ENCODE measurements at places on chromosomes 3 and 15.

- DNase-seq: peak; percentile 47
These were observed 91.4 kb downstream of the NFKBIZ start for GRCh38 chr3:101940521-101941317.

GRCh38 chr3:154730186-154730585, 300.2 kb upstream of the GPR149 start:
- no peak for DNase-seq

DNA sequence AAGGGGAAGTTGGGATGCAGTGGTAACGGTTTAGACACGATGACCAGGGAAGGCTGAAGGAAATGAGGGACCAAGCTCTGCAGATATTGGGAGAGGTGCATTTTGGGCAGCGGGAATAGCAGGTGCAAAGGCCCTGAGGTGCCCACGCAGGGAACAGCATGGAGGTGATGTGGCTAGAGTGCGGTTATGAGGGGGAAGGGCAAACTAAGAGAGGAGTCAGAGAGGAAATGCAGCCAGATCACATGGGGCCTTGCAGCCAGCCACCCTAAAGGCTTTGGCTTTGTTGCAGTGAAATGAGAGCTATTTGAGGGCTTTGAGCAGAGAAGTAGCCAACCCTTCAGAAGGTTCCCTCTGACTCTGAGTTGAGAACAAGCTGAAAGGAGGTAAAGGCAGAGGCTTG, 2.6 kb downstream of the SPATA12 start:
- DNase-seq: no peak

DNA sequence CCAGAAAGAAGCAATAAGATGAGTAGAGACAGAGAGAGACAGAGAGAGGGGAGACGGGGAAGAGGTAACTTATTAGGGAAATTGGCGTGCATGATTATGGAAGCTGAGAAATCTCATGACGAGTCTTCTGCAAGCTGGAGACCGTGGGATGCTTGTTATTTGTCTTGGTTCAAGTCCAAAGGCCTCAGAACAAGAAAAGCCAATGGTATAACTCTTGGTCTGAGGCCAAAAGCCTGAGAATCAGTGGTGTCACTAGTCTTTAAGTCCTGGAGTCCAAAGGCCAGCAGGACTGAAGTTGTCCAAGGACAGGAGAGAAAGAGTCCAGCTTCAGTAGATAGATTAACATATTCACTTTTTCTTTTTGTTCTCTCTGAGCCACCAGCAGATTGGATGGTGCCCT, 613.6 kb downstream of the CADM2 start:
- no peak for DNase-seq

DNA sequence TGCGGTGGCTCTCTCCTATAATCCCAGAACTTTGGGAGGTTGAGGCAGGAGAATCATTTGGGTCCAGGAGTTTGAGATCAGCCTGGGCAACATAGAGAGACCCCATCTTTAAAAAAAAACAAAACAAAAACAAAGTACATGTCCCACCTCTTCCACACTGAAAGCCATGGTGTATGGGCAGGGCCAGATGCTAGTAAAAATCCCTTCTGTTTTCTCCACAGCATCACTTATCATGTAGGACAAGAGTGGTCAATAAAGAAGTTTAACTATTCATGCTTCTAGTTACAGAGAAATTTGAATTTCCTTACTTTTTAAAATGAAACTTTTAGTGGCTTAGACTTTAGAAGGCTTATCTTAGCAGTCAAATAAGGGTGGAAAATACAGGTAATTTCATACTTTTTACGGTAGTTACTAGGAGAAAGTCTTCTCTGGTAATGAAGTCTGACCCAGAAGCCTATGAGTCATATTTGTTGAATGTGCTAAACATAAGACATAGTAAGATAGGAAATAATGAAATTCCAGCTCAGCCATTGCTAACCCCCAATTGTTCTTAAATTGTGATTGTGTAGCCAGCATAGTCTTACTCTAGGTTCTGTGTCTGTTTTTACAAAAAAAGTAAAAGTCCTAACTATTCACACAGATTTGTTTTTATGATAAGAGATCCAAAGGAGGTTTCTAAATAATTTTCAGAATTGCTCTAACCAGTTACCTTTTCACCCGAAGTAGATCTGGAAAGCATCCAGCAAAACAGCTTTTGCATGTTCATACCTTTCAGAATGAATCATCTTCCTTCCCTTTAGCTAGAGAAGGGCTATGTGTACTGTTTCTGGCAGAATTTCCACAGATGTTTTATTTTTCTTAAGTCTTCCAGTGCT, 16.4 kb upstream of the ZNF609 start:
- no peak for DNase-seq

DNA sequence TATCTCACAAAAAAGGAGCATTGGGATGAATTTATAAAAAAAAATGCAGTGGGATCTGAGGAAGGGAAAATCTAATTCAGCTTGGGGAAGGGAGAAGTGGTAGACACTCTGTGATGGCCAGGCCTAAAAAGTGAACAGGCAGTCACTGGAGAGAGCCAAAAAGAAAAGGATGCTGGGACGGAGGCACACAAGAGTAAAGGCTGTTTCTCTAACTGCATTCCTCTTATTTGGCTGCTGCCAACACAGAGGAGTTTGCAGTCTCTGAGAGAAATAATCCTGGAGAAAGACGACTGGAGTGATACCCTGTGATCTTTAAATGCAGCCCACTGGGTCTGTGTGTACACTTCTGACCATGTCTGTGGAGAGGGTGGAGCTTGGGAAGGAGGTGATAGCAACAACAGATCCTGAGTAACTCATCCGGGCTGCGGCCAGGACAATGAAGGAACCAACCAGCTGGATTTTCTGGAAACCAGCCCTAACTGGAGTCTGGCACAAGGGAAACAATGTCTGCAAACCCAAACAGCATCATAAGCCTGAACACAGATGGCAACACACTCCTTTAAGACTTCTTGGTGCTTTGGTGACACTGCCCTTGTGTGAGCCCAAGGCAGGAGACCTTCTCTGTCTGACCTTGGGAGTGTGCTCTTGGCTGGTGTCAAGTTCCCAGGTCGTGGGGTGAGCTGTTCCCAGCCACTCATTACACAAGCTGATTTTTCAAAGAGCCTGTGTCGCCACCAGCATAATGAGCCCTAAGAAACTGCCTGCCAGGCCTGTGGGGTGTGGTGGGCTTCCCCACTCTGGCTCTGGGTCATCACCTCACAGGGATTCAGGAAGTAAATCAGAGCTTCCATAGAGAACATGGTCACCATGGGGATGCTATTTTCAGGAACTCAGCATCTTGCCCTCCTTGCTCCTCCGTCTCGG, 8.0 kb downstream of the FYCO1 start:
- DNase-seq: no peak

DNA sequence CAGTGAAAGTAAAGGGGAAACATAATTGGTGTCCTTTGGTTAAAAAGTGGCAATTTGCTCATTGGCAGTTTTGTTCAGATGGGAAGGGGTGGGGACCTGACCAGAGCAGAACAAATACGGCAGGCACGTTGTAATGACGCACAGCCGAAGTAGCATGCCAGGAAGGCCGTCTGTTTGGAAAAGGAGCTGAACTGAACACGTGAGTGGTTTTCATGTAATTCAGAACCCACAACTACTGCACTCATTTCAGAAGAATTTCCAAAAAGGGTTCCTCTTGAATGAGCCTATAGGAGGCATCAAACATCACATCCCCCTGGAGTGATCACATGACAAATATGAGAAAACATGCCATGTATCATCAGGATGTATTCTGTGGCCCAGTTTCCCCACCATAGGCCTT, 42.9 kb upstream of the LMCD1 start:
- DNase-seq: no peak

DNA sequence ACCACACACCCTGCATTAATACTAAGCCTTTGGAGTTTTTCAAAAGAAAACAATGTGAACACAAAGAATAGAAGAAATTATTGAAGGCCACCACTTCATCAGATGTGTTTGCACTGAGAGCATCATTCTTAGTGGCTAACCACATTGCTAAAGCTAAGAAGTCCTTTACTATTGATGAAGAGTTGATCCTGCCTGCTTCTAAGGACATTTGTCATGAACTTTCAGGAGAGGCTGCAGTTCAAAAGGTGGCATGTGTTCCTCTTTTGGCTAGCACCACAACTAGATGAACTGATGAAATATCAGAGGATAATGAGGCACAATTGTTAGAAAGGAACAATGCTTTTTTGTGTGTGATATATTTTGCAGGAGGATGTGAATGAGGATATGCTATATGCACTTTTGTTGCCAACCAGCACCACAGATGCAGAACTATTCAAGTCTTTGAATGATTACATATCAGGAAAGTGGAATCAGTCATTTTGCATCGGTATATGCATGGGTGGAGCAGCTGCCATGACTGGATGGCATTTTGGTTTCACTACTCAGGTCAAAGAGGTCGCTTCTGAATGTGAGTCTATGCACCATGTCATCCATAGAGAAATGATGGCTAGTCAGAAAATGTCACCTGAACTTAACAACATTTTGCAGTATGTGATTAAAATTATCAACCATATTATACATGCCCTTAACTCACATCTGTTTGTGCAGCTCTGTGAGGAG, 2.5 kb upstream of the EID1 start:
- DNase-seq: no peak

DNA sequence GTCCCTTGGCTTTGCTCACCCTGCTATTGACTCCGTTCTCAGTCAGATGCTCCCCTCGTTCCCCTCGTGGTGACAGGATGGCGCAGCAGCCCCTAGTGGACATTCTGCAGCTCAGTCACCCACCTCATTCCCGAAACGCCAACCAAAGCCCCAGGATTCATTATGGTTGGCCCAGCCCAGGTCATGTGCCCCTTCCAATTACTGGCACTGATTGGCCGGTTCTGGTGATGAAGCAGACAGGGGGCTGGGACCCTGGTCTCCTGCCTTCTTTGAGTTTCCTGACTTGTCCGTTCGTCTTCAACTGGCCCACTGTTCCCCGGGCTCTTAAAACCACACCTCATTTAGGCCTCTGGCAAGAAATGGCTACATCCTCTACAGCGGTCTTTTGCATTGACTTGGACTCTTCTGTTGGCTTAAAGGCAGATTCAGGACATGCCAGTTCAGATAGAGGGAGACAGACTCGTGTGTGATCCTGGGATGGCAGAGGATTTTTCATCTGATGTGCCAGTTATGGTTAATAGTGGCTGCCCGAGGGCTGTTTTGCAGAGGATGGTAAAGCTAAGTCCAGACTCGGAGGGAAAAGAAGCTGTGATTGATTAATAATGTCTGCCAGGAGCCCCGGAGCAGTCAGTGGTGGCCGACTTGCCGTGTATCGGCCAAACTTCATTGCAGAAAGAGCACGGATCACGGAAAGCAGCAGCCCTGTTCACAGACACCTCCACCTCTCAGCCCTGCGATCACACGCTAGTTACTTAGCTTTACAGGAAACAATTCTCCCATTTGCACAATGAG, 37.8 kb downstream of the LSM3 start:
- DNase-seq: peak; percentile 34

GRCh38 chr3:192896208-192896607, 21.4 kb downstream of the MB21D2 start:
- no peak for DNase-seq

DNA sequence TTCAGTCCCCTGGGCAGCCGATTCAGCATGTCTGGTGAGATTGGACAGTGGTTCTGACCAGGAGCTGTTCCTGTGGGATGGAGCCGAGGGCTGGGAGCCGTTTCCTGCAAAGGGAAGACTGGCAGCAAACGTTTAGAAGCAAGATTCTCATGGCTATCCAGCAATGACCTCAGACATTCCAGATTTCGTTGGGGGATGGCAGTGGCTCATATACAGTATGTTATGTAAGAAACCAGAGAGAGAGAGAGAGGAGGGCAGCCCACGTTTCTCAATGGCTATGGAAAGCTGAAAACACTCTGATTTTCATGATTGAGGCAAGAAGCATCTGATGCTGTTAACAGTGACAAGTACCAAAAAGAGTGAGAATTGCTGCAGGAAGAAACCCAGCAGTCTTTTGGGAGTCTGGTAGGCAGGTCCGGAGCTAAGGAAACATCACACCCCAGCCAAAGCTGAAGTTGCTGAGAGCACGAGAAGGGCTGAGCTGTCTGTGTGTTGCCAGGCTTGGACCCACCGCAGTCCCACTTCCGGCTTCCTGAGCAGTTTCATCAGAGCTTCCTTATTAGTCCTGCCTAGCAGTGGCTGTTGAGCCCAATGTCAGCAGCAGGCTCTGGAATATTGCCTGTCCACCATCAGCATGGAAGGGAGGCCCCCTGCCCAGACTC, 25.6 kb upstream of the VPS8 start:
- DNase-seq: no peak

DNA sequence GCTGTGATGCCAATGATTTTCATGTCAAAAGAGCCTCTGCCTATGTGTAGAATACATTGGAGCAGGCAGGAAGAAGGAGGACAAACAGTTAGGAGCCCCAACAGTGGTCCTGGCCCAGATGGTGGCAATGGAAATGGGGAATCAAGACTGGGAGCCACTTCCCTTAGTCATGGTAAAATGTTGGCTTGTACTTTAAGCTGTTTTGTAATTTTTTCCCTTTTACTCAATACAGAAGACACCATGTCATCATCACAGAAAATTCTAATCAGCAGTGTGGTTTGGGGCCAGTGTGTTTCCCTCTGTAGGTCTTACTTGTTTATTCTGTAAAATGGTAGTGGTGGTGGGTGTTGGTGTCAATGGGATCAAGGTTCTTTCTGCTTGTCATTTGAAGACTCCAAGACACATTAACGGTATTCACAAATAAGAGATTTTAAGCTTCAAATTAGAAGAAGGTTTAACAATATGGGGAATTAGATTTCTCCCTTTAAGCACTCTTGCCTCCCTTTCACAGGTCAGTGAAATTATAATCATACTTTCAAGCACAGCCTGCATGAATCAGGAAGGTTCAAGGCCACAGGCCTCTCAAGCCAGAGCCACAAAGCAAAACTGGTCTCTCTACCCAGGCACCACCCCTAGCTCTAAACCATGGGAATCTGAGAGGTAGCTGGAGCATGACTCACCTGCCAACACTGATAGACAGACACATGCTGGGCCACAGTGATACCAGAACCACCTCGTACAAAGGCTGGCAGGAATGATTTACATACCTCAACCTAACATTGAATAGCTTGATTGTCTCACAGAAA, 24.9 kb downstream of the SIAH2 start:
- peak; percentile 53 for DNase-seq

GRCh38 chr3:67030785-67031740, 33.0 kb downstream of the KBTBD8 start:
- DNase-seq: no peak

DNA sequence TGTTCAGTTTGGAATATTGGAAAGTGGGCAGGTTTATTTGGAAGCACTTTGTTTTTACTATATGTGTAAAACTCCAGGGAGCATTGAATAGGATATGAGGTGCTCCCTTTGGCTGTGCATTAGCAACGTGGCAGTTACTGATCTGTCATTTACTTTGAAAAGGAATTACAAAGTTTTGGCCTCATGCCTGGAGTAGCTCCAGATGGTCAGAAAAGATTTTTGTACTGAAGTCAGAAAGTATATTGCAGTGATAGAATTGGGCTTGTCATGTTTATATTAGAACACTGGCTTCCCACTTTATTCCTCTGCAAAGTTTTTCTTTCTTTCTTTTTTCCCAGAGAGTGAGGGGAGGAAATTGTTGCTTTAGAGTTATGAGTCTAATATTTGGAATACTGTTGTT, 26.1 kb downstream of the FNDC3B start:
- DNase-seq: no peak

GRCh38 chr3:24680214-24680967, 185.7 kb upstream of the THRB start:
- peak; percentile 74 for DNase-seq

All from stimulated activated CD4-positive, alpha-beta T cell treated with anti-CD3 and anti-CD28 coated beads, Interleukin-2, amount 100 ng/mL, for 24 hours (primary cell).